ENCODE measurements at places on chromosomes 13 and 19.

DNA sequence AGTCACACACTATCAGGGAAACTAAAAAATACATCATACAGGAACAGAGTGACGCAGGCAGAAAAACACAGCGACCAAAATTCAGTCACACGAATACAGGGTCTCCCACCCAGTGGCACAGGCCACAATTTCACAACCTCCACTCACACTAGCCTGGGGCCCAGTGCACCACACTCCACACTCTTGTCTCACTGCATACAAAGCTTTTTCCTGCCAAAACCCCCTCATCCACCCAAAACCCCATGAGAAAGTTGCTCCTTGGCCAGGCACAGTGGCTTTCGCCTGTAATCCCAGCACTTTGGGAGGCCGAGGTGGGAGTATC lies 1.2 kb downstream of the S1PR5 start:
- DNase-seq = no peak

- DNase-seq = no peak
These were observed 1257.9 kb downstream of the PCDH17 start for GRCh38 chr13:58889474-58889873.

DNA sequence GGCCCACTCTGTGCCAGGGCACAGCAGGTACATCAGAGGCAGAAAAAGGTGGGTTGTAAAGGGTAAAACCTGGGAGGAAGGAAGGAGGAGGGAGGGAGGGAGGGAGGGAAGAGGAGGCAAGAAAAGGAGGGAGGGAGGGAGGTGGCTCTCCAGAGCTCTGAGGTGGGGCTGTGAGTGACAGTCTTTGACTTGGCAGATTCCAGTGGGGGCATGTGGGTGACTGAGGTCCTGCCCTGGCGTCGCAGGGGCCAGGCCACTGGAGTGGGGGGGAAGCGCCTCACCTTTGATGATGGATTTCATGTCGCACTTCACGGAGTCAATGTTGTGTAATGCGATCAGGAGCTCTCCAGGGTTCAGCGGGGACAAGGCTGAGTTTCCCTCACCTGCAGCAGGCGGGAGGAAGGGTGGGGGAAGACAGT lies 6.0 kb upstream of the RSPH6A start:
- DNase-seq = no peak

DNA sequence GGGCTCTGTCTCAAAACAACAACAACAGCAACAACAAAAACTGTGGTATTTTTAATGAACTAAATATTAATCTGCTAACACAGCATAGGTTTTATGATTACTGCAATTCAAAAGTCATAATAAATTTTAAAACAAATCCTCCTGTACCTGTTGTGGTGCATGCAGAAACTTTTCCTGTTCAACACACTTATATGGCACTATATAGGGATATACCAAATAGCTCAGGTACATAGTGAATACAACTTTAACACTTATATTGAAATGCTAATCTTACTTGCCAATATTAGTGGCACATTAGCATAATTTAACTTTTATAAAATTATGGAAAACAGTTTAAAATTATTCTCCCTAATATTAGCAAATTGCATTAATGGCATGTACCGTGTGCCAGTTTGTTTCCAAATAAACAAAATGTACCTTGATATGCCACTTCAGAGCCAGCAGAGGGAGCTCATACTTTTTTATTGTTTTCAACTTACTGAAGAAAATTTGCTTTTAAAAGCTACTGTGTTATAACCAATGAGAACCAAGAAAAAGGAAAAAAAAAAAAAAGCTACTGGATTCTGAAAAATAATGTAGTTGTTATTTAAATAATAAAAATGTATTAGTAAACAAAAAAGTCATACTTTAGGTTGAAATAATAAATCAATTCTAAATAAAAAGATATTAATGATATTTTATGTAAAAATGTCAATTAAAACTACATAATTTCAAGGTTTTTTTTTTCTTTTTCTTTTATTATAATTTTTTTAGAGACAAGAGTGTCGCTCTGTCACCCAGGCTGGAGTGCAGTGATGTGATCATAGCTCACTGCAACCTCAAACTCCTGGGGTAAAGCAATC lies 18.0 kb upstream of the RBM26 start:
- DNase-seq = no peak

GRCh38 chr19:329876-330275 lies 14.7 kb downstream of the MIER2 start:
- DNase-seq = no peak

DNA sequence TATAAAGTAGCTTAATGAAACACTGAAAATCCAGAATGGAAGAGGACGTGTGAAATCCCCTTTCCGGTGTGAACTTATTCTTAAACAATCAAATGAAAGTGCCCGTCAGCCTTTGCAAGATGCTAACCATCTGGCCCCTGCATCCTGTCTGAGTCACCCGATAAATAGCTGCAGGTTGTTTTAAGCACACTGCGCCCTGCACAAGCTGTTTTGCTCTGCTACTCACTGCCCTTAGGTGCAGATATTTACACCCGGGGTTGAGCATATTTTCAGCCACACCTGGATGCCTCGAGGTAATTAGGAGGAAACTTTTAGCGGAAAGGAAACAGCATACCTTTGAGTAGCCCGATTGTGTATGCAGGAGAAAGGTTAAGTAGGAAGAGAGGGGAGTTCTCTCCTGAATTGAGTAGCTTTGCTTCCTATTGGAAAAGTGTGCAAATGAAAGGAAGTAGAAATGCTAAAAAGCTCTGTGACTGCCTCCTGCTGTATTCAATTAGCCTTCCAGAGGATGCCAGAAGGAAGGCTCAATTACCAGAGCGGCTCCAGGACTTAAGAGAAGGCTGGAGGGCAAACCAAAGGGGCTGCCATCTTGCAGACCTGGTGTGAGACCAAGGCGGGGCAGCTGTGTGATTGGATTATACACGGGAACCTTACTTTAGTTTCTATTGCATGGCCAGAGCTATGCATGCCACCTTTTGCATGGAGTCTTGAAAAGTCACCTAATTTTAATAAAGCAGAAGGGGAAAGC lies 42.5 kb downstream of the IRS2 start:
- DNase-seq = no peak

GRCh38 chr13:34459856-34460255 lies 482.2 kb upstream of the NBEA start:
- DNase-seq = no peak

- no peak for DNase-seq
These were observed 299.0 kb downstream of the ITGBL1 start for GRCh38 chr13:101751488-101751887.

- no peak for DNase-seq
These were observed 222.2 kb downstream of the MYO16 start for GRCh38 chr13:108851660-108852059.

DNA sequence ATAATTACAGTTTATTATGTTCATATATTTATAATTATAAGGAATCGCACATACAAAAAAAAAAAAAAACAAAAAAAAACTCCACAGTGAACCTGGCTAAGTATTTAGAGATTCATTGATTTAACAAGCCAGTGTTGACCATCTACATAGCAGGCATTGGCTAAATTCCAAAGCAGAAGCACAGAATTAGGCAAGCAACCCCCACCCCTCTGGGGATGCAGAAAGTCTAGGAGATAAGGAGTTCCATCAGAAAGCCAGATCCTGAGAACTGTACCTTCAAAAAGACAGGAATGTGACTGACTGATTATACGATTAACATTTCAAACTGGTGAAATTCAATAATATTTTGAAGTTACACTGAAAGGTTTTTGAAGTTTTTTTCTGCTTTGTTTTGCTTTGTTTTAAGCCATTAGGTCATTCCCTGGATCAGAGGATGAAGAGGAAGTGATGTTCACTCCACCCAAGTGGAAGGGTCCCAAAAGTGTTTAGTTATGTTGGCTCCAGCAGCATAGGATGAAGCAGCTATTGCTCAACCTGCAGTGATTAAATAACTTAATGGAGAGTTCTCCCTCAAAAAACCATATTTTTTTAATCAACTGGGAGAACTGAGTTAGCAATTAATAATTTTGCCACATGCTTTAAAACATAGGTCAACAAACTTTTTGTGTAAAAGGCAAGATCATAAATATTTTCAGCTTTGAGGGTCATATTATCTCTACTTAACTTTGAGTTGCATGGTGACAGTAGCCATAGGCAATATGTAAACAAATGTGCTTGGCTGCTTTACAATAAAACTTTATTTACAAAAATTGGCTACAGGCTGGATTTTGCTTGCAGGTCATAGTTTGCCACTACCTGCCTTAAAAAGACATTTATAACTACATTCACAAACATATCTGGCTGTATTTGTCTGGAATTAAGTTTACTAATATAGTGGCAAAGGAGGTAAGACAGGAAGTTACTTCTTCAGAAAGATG lies 49.6 kb downstream of the DOCK9 start:
- no peak for DNase-seq

DNA sequence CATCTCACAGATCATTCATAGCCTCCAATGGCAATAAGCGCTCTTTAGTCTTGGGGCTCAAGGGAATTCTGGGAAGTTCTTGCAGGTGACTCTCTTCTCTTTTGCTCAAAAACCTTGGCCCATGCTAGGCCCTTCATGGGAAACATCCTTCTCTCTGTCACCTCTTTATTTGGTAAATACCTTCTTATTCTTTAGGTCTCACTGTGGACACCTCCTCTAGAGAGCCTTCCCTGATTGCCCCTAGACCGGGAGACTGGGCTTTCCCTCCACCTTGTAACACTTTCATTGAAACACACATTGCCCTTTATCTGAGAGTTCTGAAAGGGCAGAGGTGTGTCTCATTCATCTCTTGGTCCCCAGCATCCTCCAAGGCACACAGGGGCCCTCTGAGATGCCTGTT lies 1.9 kb downstream of the C19orf81 start:
- DNase-seq = no peak

- DNase-seq = no peak
These were observed 3.0 kb downstream of the DZIP1 start for GRCh38 chr13:95641291-95642027.

DNA sequence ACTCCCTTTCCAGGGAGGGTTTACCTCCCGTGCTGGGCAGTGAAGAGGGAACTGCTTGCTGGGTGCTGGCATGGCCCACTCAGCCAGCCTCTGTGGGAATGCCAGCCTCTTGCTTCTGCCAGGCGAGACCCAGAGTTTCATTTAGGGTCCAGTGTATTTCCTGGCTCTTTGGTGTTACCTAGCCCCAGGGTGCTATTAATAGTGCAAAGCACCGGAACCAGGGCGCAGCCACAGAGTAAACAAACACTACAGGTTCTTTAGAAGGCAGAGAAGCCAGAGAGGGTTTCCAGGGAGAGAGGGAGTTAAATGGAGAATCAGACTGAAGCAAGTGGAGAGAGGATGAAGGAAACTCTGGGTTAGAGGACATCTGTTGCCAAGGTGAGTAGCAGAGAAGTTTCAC lies 74.9 kb upstream of the SPATA13 start:
- no peak for DNase-seq

DNA sequence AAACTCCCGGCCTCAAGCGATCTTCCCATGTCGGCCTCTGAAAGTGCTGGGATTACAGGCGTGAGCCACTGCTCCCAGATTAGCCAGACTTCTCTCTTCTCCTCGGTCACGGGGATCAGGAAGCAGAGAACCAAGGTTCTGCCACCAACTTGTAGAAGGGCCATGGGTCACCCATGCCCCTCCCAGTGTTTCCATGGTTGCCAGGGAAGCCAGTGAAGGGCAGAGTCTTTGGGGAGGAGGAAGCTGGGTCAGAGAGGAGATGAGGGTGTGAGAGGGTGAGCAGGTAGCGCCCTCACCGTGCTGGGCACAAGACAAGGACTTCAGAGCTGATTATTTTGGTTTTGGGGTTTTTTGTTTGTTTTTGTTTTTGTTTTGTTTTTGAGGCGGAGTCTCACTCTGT lies 77.1 kb downstream of the GNG7 start:
- no peak for DNase-seq

All from stimulated activated CD4-positive, alpha-beta T cell treated with anti-CD3 and anti-CD28 coated beads, Interleukin-1b, Interleukin-23, amount 100 ng/mL, for 1 hour (primary cell).